Activated CD8-positive, alpha-beta memory T cell treated with anti-CD3 and anti-CD28 coated beads, Interleukin-2, amount 50 U/mL, for 48 hours (primary cell): ENCODE measurements at places on chromosomes 2 and 18.

DNA sequence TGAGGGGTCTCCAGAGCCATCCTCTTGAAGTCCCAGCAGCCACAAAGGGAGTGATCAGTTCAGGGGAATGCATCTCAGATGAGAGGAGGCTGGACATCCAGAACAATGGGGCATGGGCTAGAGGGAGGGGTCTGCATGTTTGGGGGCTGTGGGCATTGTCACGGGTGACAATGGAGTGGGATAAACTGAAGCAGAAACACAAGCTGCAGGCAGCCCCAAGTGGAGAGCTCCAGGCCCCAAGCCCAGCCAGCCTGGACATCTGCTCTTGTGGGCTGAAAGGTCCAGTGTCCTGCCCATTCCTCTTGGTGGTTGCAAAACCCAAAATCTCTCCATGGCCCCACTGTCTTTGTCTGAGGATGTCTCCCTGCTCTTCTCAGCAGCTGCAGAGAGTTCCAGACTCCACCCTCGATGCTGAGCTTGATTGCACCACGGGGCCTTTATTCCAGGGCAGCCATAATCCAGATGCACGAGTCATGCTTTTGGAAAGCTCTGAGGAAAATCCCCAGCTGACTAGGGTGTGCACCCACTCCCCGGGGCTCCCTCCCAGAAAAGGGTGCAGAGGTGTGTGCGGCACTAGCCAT is 149.4 kb downstream of the TNS1 start:
- DNase-seq, result no peak

GRCh38 chr2:71548646-71549425 is 95.5 kb downstream of the DYSF start:
- peak; percentile 85 for DNase-seq

GRCh38 chr2:7020939-7021470 is 103.8 kb downstream of the RNF144A start:
- no peak for DNase-seq

DNA sequence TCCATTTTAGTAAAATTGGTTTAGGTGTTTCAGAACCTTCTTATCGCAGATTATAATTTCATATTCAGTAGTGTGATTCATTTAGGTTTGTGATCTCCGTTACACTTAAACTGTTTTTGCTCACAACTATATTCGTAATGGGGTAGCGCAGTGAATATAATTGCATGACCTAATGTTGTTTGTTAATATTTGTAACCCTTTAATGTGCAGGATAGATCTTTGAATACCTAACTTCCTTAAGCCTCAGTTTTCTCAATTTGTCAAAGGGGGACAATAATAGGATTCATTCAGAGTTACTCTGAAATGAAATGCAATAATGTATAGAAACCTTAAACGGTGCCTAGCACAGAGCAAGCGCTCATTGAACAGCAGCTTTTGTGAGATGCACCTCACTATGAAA is 558 bp upstream of the ZDBF2 start:
- DNase-seq, result no peak

DNA sequence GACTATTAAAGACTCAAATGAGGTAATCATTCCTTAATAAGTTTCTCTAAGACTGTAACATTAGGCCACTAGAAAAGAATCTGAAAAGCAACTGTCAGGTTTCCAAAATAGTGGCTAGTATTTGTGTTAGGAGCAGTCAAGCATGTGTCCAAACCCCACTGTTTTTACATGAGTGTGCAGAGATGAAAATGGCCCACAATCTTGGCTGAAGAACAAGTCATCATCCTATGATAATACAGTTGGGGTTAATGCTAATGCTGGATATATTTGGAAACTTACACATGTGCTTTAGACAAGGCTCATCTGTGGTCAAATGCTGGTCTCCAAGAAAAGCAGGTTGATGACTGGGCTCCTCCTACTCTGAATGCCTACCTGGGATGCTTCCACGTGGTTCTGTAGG is 73.6 kb downstream of the MAIP1 start:
- no peak for DNase-seq

DNA sequence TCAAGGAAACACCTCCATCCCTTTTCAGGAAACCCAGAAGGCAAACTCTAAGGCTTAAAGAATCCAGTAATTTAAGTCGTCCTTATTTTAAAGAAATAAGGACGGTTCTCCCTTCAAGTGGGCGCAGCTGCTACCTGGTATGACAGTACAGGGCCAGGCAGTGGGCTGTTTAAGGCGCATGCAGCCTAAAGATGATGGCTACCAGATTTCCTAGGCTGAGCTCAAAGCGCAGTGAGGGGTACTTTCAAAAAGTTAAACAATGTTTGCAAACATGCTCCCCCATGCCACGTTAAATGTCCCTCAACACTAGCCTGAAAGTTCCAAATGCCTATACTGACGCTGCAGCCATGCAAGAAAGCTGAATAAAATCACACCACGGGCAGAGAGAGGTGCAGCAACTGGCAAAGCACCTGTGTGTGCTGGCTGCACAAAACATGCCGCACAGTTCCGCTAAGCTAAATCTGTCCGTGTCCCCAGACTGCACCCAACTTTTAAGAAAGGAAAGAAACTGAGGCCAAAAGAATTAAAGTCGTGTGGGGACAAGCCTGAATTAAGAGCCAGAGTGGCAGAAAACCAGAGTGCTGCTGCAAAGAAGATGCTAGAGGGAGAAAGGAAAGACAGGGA is 583 bp downstream of the HIBCH start:
- DNase-seq, result no peak

DNA sequence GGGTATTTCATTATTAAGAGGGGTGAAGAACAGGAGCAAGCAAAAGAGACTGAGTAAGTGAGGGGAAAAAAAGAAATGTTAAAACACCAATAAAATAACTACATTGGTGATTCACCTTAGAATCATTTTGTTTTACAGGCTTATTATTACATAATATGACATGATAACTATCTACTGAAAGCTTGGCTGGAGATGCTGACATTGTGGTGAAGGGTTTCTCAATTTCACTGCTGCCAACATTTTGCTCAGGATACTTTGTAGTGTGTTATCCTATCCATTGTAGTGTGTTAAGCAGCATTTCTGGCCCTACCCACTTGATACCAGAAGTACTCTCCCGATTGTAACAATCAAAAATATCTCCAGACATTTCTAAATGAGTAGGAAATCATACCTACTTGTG is 1564.6 kb upstream of the NXPH2 start:
- no peak for DNase-seq

GRCh38 chr2:203707530-203707929 is 1.1 kb downstream of the CD28 start:
- DNase-seq, result no peak

GRCh38 chr18:27094621-27095020 is 90.5 kb downstream of the CHST9 start:
- DNase-seq, result no peak

GRCh38 chr2:101396316-101396717 is 9.0 kb upstream of the CREG2 start:
- no peak for DNase-seq

GRCh38 chr2:47344890-47345589 is 57.9 kb upstream of the MSH2 start:
- DNase-seq, result no peak

GRCh38 chr2:59538398-59538911 is 1015.0 kb downstream of the BCL11A start:
- no peak for DNase-seq

GRCh38 chr2:145088756-145089155 is 568.8 kb upstream of the ZEB2 start:
- no peak for DNase-seq

GRCh38 chr2:217714287-217714751 is 288.5 kb downstream of the TNS1 start:
- DNase-seq, result no peak

GRCh38 chr2:1193801-1194200 is 219.5 kb upstream of the TPO start:
- no peak for DNase-seq

- DNase-seq, result no peak
Measured at GRCh38 chr2:123303731-123304130, 721.4 kb upstream of the CNTNAP5 start.

DNA sequence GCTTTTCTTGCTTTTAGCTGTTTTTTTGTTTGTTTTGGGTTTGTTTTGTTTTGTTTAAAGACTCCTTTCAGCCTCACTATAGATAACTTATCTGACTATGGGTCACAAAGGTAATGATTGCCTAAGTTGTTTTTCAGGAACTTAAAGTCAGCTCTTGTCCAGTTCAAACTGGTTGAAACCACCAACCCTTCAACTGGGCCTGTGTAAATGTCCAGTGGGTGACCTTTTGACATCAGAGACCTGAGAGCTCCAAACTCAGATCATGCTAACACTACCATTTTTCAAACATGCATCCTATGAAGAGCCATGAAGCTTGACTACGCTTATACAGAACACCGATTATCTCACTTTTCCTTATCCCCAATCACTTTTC is 144.6 kb upstream of the RMP24 start:
- DNase-seq, result no peak

DNA sequence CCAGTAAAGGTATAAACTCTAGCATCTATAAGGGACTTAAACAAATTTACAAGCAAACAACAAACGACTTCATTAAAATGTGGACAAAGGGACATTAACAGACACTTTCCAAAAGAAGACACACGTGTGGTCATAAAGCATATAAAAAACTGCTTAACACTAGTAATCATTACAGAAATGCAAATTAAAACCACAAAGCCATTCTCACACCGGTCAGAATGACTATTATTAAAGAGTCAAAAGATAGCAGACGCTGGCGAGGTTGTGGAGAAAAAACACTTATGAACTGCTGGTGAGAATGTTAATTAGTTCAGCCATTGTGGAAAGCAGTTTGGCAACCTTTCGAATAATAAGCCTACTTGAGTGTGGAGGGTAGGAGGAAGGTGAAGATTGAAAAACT is 217.1 kb upstream of the DLGAP1 start:
- no peak for DNase-seq

GRCh38 chr2:53036196-53036595 is 731.4 kb upstream of the CHAC2 start:
- DNase-seq, result no peak

- no peak for DNase-seq
Measured at GRCh38 chr18:74766251-74766650, 168.6 kb downstream of the ZNF407 start.

DNA sequence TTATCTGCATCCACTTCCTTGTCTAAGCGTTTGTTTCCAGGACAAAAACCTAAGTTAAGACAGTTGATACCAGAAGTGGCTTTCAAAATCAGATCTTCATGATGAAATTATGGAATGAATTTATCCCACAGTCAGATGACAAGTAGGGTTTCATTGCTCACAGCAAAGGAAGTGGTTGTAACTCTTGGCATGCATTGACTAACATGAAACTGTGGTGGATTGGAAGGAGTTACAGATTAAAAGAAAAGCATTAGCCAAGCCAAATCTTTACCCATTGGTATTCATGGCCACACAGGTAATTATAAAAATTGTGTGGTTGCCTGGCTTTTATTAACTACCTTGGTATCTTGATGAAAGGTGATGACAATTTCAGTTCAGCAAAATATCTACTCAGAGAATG is 438.0 kb upstream of the NXPH2 start:
- no peak for DNase-seq

- DNase-seq, result no peak
Measured at GRCh38 chr2:40497251-40497859, 45.5 kb upstream of the SLC8A1 start.

DNA sequence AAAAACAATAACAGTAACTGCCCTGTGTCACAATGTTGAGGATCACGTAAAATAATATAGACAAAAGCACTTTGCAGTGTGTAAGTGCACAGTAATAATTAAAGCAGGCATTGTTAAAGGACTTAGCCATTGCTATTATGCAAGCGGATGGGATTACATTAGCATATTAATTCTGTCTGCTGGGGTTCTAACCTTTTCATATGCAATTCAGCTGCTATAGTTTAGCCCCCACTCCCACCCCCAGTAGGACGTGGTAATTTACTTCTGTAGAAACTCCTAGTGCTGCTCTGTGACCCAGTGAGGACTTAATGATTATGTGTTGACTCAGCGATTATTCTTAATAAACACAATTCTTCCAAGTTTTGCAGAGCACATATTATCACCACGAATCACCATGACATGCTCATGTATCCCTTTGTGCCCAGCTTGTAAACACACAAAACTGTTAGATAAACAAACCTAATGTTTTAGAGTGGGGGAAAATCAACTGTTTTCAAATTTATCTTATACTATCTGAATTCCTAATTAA is 5.1 kb upstream of the ADAM23 start:
- no peak for DNase-seq

DNA sequence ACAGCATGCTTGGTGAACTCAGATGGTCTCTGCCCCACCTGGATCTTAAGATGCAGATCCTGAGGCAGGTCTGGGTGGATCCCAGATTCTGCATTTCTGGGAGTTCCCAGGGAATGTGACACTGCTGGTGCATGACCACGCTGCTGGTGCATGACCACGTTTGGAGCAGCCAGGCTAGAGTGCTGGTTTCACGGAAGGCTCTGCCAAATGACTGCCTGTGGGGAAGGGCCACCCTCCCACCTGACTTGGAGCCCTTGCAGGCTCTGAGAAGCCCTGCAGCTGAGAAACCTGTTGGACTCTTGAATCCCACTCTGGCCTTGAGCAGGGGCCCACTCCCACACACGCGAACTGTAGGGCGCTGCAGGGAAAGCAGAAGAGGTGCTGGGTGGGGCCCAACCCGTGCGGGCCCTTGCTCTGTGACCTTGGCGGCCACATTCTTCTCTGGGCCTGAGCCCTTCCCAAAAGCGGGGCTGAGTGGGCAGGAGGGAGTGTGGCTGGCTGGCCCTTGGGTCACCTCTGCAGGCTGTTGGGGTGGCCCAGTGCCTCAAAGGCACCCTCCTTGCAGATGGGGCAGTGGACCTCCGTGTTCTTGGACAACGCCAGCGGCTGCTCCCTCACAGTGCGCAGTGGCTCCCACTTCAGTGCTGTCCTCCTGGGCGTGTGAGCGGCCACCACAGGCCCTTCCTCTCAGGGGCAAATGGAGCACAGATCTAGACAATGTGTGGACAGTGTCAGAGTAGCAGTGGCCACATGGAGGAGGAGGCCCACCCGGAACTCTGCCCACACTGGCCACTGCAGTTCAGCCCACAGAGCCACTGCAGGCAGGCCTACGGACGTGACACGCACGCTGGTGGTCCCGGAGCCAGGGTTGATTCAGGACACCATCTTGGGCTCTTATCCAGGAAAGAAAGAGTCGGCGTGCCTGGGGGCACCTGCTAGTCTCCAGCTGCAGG is 7.9 kb downstream of the ERFE start:
- DNase-seq, result no peak

- DNase-seq, result no peak
Measured at GRCh38 chr2:77034445-77034844, 487.7 kb downstream of the LRRTM4 start.

GRCh38 chr18:2984703-2985261 is 28.2 kb downstream of the LPIN2 start:
- no peak for DNase-seq

GRCh38 chr18:79871026-79871390 is 73.3 kb downstream of the KCNG2 start:
- DNase-seq, result peak; percentile 43

DNA sequence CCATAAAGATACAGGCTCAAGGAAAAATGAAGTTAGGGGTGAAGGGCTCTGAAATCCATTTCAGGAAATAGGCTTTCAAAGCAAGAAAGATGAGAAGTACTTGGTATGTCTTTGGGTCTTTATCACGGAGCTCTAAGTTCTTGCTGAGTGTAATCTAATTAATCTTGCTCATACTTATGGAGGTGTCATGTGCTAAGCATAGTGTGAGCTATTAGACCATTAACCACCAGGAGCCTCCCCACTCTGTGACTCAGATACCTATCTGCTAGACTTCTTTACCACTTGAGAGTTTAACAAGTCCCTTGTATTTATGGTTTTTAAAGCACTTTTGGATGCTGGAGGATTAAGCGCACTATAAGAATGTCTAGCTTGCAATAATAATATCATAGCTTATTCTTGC is 678.7 kb downstream of the EPHA4 start:
- no peak for DNase-seq
